ENCODE measurements at places on chromosomes 5 and 9. TPM values are rescaled to one million over a fixed set of nuclear protein-coding genes. Genes with fewer than 3 reads are reported as not detected.
A peak's percentile ranks its signal among the peaks of the same experiment; 100 is the strongest.

Gene SERF1A
- total RNA-seq = 29.0 TPM

Gene CEL
- total RNA-seq = not detected

DNA sequence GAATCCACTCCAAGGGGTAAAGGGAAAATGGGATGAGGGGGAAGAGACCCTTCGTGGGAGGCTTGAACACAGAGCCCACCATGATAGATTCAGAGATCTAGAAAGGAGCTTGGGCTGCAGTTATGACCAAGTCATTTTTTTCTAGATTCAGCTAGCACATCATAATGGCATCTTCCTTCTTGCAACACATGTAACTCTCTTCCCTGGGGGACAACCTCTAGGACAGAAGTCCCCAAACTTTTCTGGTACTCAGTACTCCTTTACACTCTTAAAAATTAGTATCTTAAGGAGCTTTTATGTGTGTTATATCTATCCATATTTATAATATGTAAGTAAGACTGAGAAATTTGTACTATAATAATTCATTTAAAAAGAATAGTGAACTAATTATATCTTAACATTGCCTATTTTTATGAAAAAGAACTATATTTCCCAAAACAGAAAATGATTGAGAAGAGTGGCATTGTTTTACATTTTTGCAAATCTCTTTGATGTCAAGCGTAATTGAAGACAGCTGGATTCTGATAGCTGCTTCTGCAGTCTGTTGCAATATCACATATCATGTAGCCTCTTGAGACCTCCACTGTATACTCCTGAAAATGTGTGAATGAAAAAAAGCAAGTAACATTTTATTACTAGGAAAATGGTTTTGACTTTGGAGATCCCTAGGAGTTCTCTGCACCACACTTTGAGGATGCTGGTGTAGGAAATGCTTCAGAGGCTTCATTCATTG is 875 bp downstream of the ACO1 start:
- H3K4me3 ChIP-seq = peak overlapping the region; percentile 58
- H3K27me3 ChIP-seq = no peaks in the 10 kb centered on the region
- no peak for DNase-seq
- H3K36me3 ChIP-seq = no peaks in the 10 kb centered on the region

DNA sequence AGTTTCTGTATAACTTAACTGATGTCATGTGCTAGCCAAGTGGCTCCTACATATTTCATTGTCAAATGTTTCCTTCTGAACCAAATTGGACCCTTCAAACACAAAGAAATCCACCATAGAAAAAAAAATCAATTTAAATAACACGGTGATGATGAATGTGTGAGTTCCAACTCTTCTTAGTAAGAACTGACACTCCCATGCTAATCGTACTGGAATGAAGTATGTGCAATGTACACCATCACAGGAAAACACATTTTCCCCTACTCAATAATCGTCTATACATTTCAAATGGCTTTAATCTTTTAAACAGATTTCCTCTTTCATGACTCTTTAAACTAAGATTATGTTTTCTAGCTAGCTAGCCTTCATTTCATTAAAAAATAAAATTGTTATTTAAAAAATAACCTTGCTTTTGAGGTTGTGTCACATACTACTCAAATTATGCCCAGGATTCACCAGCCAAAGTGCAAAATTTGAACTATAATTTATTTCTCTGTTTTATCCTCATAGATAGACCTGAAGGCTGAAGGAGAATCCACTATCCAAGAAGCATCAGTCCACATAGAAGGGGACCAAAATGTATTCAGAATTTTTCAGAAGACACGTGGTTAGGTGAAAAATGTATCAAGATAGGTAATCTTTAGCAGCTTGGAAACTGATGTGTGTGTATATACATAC is 131.0 kb upstream of the ITGA1 start:
- H3K4me3 ChIP-seq = no peak overlapping the region
- no peaks in the 10 kb centered on the region for H3K27me3 ChIP-seq
- no peaks in the 10 kb centered on the region for H3K4me1 ChIP-seq
- no peak overlapping the region for H3K27ac ChIP-seq
- no peak for DNase-seq

GRCh38 chr9:29773676-29774075 is 2200.4 kb upstream of the C9orf72 start:
- no peak for DNase-seq
- no peaks in the 10 kb centered on the region for H3K4me1 ChIP-seq
- no peaks in the 10 kb centered on the region for H3K27me3 ChIP-seq
- H3K36me3 ChIP-seq = no peaks in the 10 kb centered on the region
- H3K27ac ChIP-seq = no peak overlapping the region
